ENCODE measurements at places on chromosomes 13 and 19. TPM values are rescaled to one million over a fixed set of nuclear protein-coding genes. Genes with fewer than 3 reads are reported as not detected.

Gene SYNE4
- 3.4 TPM for total RNA-seq

Gene CALR3
- total RNA-seq: 0.44 TPM

Gene MTUS2
- not detected for total RNA-seq

Gene CHAMP1
- 34.7 TPM for total RNA-seq

Gene TMPRSS9
- not detected for total RNA-seq

DNA sequence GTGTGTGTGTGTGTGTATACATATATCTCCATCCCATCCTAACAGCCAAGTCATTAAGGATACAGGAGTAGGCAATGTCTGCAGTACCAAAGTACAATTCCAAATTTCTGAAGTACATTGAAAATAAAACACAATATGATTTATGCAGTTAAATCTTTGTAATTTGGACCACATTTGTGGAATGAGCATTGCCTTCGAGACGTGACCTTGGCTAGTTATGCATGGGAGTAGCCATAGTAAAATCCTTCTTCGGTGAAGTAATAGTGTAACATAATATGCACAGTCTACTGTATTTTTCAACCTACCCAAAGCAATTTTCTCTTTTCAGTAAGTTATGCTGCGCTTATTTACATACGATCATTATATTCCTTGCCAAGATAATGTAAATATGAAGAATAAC lies 665.7 kb upstream of the GPC6 start:
- no peak for DNase-seq

- no peak for DNase-seq
Observed at GRCh38 chr19:45492627-45493470, 4.0 kb downstream of the RTN2 start.

- DNase-seq: no peak
Observed at GRCh38 chr19:8403098-8403819, 9.8 kb upstream of the MARCHF2 start.

- peak; percentile 51 for DNase-seq
Observed at GRCh38 chr19:33430674-33431277, 57.3 kb downstream of the CEBPG start.

GRCh38 chr19:14089412-14089661 lies 1.2 kb downstream of the SAMD1 start:
- peak; percentile 67 for DNase-seq

DNA sequence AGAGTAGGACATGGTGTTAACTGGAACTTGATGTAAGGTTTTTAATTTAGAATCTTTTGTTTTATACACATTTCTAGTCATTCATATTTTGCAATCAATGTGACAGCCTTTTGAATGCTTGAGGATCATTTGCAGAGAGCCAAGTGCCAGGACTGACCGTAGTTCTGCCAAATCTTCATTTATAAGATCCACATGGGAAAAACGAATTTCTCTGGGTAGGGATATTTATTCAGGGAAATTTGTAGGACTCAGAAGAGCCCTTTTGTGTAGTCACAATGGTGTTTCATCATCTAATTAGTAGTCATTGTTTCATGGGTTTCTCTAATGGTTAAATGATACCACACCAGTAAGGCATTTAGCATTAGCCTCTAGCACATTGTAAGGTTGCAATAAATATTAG lies 161.1 kb downstream of the LMO7 start:
- no peak for DNase-seq

- DNase-seq: no peak
Observed at GRCh38 chr19:17389957-17390664, 3.9 kb downstream of the CCDC194 start.

GRCh38 chr19:54434112-54434872 lies 14.7 kb upstream of the LENG8 start:
- DNase-seq: no peak

DNA sequence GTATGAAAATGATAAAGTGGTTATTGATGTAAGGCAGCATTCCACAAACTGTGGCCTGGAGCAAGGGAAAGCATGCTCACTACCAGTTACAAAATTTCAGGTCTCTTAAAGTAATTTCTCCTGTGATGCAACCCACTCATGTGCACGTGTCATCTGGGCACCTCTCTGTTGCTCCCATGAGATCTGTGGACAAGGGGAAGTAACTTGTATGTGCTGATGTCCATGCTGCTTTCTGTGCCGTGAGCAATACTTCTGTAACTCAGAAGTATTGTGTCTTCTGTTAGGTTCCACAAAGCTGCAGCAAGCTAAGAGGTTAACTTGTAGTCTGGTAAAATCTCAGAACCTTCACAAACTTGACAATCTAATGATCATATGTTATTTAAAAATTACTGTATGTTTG lies 930.0 kb upstream of the SLITRK6 start:
- no peak for DNase-seq

DNA sequence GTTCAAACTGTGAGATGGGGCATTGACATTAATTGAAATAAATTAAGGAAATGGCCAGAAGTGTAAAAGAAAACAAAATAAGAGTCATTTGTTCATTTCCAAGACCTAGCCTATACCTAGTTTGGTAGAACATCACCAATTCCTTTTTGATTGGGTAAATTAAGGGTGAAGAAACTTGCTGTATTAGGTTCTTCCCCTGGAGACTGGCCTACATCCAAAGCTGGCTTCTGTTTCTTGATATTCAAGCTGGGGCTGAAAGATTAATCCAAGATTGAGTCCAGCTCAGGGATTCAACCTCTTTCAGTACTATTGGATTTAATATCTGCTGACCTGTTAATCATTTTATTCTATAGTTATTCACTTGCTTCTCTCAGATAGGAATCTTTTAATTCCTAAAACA lies 183.2 kb downstream of the GPC6 start:
- DNase-seq: no peak

DNA sequence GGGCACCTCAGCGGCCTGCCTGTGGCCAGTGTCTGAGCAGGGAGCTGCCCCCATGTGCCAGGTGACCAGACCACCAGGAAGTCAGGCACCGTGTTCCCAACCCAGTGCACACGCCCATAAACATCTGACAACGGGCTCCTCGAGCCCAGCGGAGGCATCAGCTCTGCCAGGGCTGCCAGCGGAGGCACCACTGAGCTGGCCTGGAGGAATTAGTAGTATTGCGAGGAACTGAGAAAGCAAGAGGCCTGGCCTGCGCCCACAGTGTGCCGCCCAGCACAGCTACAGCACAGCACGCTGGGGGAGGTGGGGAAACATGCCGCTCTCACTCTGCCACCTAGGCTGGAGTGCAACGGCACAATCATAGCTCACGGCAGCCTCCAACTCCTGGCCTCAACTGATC lies 44.6 kb downstream of the ANKRD27 start:
- DNase-seq: no peak

- no peak for DNase-seq
Observed at GRCh38 chr13:97388373-97388772, 45.6 kb upstream of the RAP2A start.

- peak; percentile 40 for DNase-seq
Observed at GRCh38 chr19:29667901-29668341, 2.7 kb downstream of the PLEKHF1 start.

DNA sequence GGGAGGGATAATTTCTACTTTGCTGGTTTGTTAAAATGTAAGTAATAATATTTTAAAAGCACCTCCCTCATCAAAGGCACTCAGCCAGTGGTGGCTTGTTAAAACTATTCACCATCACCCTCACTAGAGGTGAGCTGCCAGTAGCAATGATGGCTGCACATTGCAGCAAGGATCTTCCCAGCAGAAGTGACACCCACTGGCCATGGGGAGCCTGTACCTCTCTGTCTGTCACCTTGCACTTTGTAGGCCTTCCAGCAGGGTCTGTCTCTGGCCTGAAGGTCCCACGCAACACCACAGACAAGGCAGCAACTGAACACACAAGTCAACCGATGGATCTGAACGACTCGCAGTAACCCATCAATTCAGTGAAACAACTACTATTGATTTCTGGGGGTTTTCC lies 47.3 kb upstream of the C13orf42 start:
- DNase-seq: no peak

Measured in B cell (primary cell).